Renal pelvis (tissue), 12 donors: ENCODE measurements at places on chromosomes 6 and 20. TPM values are rescaled to one million over a fixed set of nuclear protein-coding genes. Genes with fewer than 3 reads are reported as not detected.

The HSF2 gene
- polyA plus RNA-seq = 30.0 TPM

- DNase-seq = no peak
Measured at GRCh38 chr20:19673575-19673974, 84.5 kb upstream of the RIN2 start.

DNA sequence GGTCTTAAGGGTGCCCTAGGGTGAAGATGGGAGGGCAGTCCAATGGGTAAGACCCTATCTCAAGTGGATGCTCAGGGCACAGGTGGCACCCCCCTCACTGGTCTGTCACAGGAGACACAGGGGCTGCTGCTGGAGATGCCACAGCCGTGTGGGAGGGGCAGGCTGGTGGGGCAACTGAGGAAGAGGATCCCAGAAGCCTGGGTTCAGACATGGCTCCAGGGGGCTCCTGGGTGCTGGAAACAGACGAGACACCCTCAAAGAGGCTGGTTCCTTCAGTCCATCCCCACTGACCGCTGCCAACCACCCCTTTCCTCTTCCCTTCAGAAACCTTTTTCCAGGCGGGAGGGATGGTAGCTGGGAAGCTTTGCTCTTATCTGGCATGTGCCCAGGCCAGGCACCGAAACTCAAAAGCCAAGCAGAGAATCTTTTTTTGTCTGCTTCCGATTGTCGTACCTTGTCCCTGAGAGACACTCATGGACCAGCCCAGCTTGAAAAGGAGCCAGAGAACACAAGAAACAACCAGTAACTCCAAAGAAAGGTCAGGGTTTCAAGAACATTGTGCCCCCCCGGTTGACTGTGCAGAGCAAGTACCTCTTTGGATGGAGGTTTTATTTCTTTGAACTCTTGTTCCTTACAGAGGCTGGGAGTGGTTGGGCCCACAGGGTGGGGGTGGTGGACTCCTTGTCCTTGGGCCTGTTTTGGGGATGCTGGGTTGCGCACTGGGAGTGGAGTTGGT is 28.5 kb upstream of the EMILIN3 start:
- DNase-seq = no peak

- peak; percentile 11 for DNase-seq
Measured at GRCh38 chr6:4055420-4056041, 23.4 kb downstream of the FAM217A start.

The KPNA5 gene
- polyA plus RNA-seq = 17.4 TPM

The SEL1L2 gene
- polyA plus RNA-seq = not detected

The SNX9 gene
- 39.9 TPM for polyA plus RNA-seq

- DNase-seq = no peak
Measured at GRCh38 chr20:38975539-38976120, 13.5 kb downstream of the DHX35 start.

The NRN1 gene
- 3.9 TPM for polyA plus RNA-seq

DNA sequence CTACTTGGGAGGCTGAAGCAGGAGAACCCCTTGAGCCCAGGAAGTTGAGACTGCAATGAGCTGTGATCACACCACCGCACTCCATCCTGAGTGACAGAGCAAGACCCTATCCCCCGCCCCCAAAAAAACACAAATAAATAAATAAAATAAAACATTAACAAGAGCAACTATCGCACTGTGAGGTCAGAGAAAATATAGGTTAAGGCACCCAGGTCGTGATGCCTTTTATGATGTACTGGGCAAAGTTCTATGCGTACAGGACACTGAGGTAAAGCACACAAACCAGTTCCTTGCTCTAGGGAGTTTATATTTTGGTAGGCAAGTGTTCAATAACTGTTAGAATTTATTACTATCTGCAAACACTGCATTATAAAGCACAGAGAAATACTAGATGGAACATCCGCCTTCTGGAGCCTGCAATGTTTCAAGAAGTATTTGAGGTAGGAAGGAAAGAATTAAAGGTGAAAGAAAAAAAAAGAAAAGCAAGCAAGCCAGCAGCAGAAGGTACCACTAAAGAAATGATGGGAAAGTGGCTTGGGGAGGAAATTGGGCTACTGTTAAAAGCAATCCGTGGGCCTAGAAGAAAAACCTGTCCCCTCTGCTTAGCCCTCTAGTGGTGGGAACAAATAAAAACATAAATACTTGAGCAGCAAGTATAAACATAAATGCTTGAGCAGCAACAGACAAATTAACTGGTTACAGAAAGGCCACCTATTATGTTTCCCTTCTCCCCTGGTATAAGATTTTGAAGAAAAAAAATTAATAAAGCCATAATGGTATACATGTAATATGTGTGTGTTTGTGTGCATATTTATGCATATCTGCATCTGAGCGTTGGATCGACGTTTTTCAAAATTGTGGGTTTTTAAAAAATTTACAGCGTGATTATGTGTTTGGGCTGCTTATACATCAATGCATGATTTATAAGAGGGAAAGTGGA is 128.0 kb downstream of the PHACTR1 start:
- DNase-seq = no peak

The PLA2G7 gene
- 2.7 TPM for polyA plus RNA-seq

The TUBB2B gene
- 157 TPM for polyA plus RNA-seq

GRCh38 chr6:149181304-149181703 is 136.2 kb upstream of the TAB2 start:
- no peak for DNase-seq

The ABHD16A gene
- 63.2 TPM for polyA plus RNA-seq

GRCh38 chr6:71727632-71728294 is 158.6 kb upstream of the RIMS1 start:
- DNase-seq = no peak

DNA sequence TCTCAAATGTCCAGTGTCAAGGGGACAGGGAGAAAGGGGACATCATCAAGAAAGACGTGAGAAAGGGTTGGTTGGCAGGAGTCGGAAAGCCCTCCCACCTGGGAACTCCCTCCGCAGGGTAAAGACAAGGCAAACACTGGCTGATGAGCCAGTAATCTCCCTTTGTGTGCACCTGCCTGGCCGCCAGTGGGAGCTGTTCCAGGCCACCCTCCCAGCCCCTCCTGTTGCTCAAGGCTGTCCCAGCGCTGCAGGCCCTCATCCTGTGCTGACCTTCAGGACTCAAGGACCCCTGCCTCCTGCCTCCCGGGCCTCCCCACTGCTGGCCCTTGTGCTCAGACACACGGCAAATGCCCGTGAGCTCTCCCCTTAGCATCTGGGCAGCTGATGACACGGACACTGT is 7.4 kb downstream of the FRMD1 start:
- no peak for DNase-seq

The BPIFB1 gene
- polyA plus RNA-seq = not detected

GRCh38 chr6:139186242-139186641 is 51.4 kb downstream of the HECA start:
- DNase-seq = no peak

The THBS2 gene
- polyA plus RNA-seq = 10.3 TPM

The SNAP91 gene
- polyA plus RNA-seq = 0.63 TPM

- no peak for DNase-seq
Measured at GRCh38 chr6:3825331-3825831, 23.8 kb upstream of the FAM50B start.

DNA sequence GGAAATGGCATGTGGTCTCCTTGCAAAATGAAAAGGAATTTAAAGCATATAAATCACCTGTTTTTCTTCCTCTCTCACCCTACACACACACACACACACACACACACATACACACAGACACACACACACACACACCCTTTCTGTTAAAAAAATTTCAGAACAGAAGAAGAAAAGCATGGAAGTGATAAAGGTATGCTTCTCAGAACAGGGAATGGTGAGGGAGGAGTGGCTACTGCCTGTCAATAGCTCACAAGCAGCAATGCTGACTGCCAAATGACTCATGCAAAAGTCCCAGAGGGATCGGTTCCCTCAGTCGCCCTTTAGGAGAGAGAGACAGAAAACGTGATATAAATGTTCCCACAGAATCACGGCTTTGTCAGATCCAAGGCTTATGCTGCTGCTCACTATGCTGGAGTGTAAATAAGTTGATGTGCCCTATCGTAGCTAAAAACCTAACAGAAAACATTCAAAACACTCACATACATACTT is 102.6 kb downstream of the IBTK start:
- no peak for DNase-seq

DNA sequence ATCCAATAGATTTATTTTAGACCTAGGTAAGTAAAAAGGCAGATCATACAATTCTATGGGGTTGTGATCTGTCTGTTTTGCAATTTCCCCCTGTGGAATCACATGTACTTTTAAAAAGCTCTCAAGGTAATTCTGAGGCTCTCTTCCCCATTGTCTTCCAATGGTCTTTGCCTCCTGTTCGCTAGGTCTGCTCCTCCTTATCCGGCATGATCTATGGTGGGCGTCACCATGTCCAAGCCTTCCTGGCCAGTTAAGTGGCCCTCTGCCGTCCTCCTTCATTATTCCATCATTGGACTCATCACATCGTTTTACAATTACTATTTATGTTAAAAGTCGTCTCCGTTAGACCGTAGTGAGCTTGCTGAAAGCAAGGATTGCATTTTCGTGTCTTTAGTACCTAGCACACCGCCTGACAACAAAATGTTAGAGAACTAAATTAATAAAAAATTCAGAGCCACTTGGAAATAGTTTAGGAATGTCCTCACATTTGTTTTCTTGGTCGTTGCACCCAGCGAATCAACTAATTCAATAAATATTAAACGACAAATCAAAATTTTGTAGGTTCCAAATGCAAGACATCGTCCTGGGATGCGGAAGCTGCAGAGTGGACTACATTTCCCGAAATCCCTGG is 2.2 kb upstream of the STXBP5 start:
- peak; percentile 27 for DNase-seq

The TREML1 gene
- 0.88 TPM for polyA plus RNA-seq

DNA sequence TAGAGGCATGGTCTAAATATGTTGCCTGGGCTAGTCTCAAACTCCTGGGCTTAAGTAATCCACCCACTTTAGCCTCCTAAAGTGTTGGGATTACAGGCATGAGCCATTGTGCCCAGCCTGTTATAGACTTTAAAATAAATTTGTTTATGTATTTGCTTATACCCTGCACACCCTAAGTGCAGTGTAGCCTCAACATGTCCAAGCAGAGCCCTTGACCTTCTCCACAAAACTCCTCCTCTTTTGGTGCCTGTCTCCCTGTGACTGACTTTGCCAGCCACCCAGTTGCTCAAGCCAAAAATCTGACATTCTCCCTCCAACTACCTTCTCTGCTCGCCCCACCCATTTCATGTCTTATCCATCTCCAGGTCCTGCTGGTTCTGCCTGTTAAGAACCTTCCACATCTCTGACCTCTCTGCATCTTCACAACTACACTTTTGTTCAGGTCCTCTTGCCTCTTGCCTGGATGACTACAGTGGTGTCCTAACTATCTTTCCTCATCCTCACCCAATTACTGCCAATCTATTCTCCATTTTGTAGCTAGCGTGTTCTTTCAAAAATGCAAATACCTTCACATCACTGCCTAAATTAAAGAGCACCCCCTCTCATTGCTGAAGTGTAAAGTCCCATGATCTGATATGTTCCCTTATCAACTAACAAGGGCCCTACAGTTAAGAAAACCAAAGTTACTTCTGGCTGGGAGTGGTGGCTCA is 11.2 kb upstream of the KIFC1 start:
- no peak for DNase-seq
